ENCODE measurements at places on chromosomes 4 and X.

DNA sequence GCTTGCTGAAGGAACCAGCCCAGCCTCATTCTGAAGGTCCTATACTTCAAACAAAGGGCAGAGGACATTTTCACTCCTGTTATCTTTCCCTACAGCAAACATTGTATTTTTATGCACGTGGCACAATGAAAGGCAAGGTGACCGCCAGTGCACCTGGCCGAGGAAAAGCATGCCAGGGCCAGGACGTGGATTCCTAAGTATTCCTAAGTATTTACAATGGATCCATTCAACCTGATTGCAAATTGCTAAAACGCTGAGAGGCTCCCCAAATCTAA lies 127.9 kb upstream of the FTHL17 start:
- H3K36me3 ChIP-seq, result no peaks in the 10 kb centered on the region
- DNase-seq, result no peak
- H3K27ac ChIP-seq, result no peak overlapping the region
- H3K27me3 ChIP-seq, result no peaks in the 10 kb centered on the region
- no peaks in the 10 kb centered on the region for H3K4me1 ChIP-seq
- no peak overlapping the region for H3K4me3 ChIP-seq

GRCh38 chr4:149102765-149103164 lies 660.6 kb upstream of the NR3C2 start:
- no peak for DNase-seq
- H3K4me1 ChIP-seq, result no peaks in the 10 kb centered on the region
- no peaks in the 10 kb centered on the region for H3K27me3 ChIP-seq
- H3K36me3 ChIP-seq, result no peaks in the 10 kb centered on the region
- H3K4me3 ChIP-seq, result no peak overlapping the region

DNA sequence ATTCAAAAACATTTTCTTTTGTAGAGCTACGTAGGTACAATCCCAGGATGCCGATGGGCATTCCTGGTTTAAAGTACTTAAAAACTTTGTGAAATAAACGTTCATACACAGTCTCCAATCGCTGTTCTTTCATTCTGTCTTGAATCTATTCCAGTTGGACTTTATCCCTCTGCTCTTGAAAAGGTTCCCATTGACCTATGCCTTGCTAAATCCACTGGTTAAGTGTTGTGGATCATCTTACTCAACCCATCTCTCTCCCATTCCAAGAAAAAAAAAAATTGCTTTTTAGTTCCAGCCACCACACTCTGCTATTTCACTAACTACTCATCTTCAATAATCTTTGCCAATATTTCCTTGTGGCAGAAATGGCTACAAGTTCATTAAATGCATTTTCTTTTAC lies 542.3 kb upstream of the GRIA3 start:
- no peak for DNase-seq
- H3K4me1 ChIP-seq, result no peaks in the 10 kb centered on the region
- H3K27me3 ChIP-seq, result no peaks in the 10 kb centered on the region

DNA sequence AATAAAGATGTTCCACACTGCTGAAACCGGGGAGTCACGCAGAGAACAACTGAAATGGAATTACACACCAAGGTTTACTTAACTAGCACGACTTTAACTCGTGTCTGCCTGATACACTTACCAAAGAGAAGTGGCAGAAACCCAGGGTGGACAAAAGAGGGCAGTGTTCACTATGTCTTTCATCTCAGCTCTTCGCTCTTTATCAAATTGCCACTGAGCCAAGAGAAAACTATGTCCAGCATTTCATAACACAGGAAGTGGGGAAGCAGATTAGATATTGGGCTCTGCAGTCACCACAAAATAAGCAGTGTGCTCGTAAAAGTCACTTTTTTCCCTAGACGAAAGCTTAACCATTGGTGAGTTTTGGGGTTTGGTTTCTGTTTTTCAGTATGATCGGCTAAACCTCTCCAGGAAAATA lies 155.7 kb downstream of the CHIC2 start:
- H3K4me3 ChIP-seq, result peak overlapping the region; percentile 10
- H3K4me1 ChIP-seq, result peaks cover 3% of the 10 kb centered on the region
- no peaks in the 10 kb centered on the region for H3K36me3 ChIP-seq
- no peaks in the 10 kb centered on the region for H3K27me3 ChIP-seq

DNA sequence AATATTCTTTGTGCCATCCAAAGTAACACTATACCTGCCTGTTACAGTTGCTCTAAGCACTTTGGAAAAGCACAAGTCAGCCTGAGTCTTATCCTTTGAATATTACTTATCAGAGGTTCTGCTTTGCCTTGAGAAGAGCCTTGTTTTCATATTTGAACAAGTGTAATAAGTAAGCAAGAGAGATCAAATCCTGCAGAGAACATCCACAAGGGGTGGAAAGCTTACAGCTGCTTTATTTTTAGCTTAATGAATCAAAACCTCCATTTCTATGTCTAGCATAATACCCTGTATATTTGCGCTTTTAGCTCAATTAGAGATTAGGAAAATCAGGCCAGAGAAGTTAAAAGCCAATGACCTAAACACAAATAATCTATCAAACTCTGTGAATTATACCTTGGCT lies 139.8 kb downstream of the CDS1 start:
- H3K36me3 ChIP-seq, result peaks cover 25% of the 10 kb centered on the region
- H3K27me3 ChIP-seq, result no peaks in the 10 kb centered on the region
- no peak overlapping the region for H3K4me3 ChIP-seq
- no peak for DNase-seq

DNA sequence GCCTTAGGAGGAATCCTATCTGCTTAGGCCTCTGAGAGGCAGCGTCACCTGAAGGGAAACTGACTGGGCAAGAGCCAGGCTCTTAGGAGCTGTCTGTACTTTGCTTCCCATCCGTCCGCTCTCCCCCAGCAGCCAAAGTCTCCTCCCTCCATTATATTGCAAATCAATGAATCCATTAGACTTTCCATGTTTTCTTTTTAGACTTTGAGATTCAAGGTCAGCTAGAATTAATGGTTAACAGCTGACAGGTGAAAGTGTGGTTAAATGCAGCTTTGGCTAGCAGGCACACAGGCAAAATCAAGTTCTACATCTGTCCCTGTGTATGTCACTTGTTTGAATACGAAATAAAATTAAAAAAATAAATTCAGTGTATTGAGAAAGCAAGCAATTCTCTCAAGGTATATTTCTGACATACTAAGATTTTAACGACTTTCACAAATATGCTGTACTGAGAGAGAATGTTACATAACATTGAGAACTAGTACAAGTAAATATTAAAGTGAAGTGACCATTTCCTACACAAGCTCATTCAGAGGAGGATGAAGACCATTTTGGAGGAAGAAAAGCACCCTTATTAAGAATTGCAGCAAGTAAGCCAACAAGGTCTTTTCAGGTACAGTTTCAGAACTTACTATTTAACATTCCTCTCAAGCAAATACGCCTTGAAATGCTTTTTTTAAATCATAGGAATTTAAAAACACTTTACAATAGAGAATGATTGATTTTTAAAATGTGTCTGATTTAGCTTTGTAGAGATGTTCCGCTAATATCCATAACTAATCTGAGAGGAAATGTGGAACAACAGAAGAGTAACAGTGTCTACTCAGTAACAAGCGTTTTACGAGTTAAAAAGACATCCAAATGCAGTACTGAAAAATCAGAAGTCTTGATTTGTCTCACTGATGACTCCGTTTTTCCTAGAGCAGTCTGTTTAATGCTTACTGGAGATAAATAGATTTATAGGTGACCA lies at the start of gene F11:
Gene F11 (plus strand): TSS at position 507 of the 970 bp plus-strand sequence. CDS start 948 bp downstream, outside the sequence.
- no peaks in the 10 kb centered on the region for H3K4me1 ChIP-seq
- no peak within 1 kb of the TSS for H3K4me3 ChIP-seq
- no peak for DNase-seq
- H3K27ac ChIP-seq, result no peak within 1 kb of the TSS
- H3K27me3 ChIP-seq, result no peaks in the 10 kb centered on the region
- H3K36me3 ChIP-seq, result no peaks in the 10 kb centered on the region

GRCh38 chr4:142282870-142283431 lies 563.1 kb downstream of the INPP4B start:
- no peaks in the 10 kb centered on the region for H3K4me1 ChIP-seq
- H3K27me3 ChIP-seq, result no peaks in the 10 kb centered on the region
- H3K4me3 ChIP-seq, result no peak overlapping the region
- DNase-seq, result no peak
- H3K27ac ChIP-seq, result no peak overlapping the region
- no peaks in the 10 kb centered on the region for H3K36me3 ChIP-seq

GRCh38 chrX:148599404-148599803 lies 99.0 kb downstream of the AFF2 start:
- no peaks in the 10 kb centered on the region for H3K27me3 ChIP-seq
- no peaks in the 10 kb centered on the region for H3K4me1 ChIP-seq
- H3K36me3 ChIP-seq, result no peaks in the 10 kb centered on the region
- no peak overlapping the region for H3K4me3 ChIP-seq

GRCh38 chrX:131271274-131271673 lies 17.8 kb downstream of the IGSF1 start:
- DNase-seq, result no peak
- H3K4me1 ChIP-seq, result no peaks in the 10 kb centered on the region
- no peaks in the 10 kb centered on the region for H3K27me3 ChIP-seq
- H3K36me3 ChIP-seq, result no peaks in the 10 kb centered on the region

GRCh38 chr4:48858130-48858529 lies 27.2 kb downstream of the OCIAD1 start:
- no peak overlapping the region for H3K4me3 ChIP-seq
- no peaks in the 10 kb centered on the region for H3K27me3 ChIP-seq
- H3K4me1 ChIP-seq, result no peaks in the 10 kb centered on the region

DNA sequence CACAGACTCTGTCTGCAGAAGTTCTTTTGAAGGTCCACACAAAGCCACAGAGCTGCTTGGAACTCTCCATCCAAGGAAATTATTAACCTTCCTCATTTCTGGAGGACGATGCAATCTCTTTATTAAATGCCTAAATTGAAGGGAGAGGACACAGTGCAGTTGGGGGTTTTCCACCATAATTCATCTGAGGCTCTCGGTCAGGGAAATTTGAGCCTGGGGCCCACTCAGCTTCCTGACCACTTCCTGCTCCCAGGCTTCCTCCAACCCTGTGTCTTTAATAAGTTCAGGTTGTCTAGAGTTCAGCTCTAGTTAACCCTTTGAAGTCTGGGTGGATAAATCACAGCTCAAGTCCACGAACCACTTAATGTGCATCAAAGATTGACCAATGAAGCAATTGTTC lies 58.5 kb downstream of the PRPS1 start:
- no peaks in the 10 kb centered on the region for H3K27me3 ChIP-seq
- no peaks in the 10 kb centered on the region for H3K36me3 ChIP-seq
- H3K4me1 ChIP-seq, result peaks cover 8% of the 10 kb centered on the region
- DNase-seq, result peak; percentile 25
- no peak overlapping the region for H3K27ac ChIP-seq
- no peak overlapping the region for H3K4me3 ChIP-seq

DNA sequence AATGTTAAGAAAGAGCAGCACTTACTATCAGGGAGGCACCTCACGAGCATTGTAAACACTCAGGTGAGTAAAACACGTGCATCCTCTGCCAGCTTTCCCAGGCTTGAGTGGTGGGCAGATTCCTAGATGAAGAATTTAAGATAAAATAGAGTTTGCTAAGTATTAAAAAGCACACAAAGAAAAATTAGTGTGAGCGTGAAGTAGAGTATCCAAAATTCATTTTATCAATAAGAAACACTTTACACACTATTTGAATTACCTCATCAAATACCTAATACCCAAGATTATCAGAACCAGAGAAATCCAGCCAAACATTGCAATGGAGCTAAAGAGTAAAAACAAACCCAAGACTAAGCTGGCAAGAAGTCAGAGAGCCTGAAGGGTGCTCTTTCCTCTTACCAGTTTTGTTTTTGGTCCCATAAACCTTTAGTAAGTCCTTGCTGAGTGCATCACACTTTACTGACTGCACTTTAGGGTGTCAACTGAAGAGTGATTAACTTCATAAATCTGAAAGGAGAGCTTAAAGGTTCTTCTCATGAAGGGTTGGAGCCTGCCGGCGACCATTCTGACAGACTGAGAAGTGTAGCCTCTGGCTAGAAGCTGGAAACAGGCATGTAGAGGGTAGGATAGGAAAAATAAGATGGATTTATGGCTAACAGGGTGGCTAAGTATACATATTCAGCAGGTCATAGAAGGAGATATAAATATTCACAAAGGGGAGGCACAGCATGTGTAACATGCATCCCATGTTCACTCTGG lies 151.1 kb downstream of the SLC7A11 start:
- DNase-seq, result no peak
- H3K4me1 ChIP-seq, result peaks cover 2% of the 10 kb centered on the region
- H3K4me3 ChIP-seq, result peak overlapping the region; percentile 48
- no peak overlapping the region for H3K27ac ChIP-seq
- H3K27me3 ChIP-seq, result no peaks in the 10 kb centered on the region
- H3K36me3 ChIP-seq, result no peaks in the 10 kb centered on the region

DNA sequence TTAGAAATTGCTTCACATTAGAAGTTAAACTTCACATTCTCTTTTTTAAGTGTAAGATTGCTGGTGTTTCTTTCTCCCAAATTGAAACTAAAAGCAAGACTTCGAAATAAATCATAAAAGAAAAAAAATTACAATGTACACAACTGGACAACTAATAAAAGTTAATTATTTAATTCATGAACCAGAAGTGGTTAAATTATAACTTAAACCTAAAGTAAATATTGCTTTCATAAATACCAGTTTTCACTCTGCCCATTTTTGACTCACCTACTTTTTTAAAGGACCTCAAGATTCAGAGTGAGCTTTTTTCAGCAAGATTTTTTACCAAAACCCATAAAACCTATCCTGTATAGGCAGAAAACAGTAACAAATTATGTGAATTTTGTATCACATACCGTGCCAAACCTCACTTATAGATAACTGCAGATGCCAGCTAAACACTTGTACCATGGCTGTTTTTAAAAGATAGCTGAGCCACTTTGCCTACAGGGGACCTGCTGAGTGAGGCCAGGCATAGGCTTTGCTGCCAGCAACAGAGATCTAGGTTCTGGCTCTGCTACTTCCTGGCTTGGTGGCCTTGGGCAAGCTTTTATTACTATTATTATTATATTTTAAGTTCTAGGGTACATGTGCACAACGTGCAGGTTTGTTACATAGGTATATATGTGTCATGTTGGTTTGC lies 259.8 kb downstream of the NR3C2 start:
- no peaks in the 10 kb centered on the region for H3K27me3 ChIP-seq
- no peak for DNase-seq
- no peak overlapping the region for H3K27ac ChIP-seq
- H3K4me1 ChIP-seq, result no peaks in the 10 kb centered on the region
- no peak overlapping the region for H3K4me3 ChIP-seq
- H3K36me3 ChIP-seq, result no peaks in the 10 kb centered on the region

GRCh38 chr4:185518069-185518468 lies 17.2 kb downstream of the PDLIM3 start:
- DNase-seq, result no peak
- H3K4me1 ChIP-seq, result peaks cover 24% of the 10 kb centered on the region
- H3K36me3 ChIP-seq, result peaks cover 39% of the 10 kb centered on the region
- no peaks in the 10 kb centered on the region for H3K27me3 ChIP-seq

DNA sequence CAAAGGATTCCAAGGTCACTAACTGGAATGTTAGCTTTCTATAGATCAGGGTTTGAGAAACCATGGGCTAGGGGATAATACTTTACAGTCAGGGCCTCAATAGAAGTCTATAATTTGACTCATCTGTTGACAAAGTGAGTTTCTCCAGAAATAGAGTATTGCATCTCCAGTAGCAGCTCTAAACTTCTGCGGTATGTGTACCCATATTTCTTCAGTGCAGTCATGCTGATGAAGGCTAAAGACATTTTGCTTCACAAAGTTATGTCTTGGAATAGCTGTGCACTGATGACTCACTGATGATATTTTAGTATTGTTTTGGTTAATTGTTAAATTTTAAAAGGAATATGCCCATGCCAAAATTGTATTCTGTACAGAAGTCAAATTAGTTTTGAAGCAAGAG lies 464.9 kb upstream of the AMOT start:
- no peaks in the 10 kb centered on the region for H3K36me3 ChIP-seq
- H3K27ac ChIP-seq, result no peak overlapping the region
- H3K4me1 ChIP-seq, result no peaks in the 10 kb centered on the region
- no peak for DNase-seq

- H3K4me1 ChIP-seq, result no peaks in the 10 kb centered on the region
- no peak for DNase-seq
- no peaks in the 10 kb centered on the region for H3K27me3 ChIP-seq
- H3K27ac ChIP-seq, result no peak overlapping the region
These were observed 20.1 kb downstream of the GPR143 start for GRCh38 chrX:9745417-9746115.
